Stimulated activated CD4-positive, alpha-beta T cell treated with anti-CD3 and anti-CD28 coated beads, Interleukin-12 subunit alpha, Interleukin-12 subunit beta, amount 100 ng/mL, for 24 hours (primary cell): ENCODE measurements at places on chromosomes 5 and 9.

GRCh38 chr5:147822686-147823491 is 8.6 kb downstream of the SPINK1 start:
- no peak for DNase-seq

DNA sequence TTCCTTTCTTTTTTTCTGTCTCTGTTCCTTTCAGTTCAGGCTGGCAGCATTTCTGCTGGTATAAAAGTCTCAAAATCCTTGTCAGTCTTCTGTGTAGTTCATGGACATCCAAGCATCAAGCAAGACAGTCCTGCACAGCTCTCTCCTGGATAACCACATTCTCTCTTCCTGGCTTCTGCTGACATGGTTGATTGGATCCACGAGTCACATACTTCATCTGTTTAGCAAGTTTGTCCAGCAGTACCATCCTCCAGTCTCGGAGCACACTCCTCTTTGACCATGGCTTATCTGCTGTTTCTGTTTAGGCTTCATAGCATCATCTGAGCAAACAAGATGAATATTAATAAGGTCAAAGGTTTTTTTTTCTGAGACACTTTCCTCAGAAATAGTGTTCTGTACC is 220.8 kb downstream of the KDM4C start:
- DNase-seq: no peak

DNA sequence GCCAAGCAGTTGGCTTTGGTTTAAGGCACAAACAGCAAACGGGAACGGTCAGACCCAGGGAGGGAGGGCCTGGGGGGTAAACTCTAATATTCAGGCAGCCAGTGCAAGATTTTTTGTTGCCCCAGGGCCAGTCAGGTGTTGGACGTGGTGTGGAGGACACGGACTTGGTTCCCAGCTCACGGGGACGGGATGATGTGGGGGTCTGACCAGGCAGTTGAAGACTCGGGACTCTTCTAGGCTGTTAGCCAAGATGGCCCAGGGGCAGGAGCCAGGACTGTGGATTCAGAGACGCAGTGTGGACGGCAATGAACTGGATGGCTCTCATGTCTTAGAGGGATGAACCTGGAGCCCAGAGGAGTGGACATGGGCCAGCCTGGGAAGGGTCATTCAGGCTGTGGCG is 169.2 kb downstream of the C9orf50 start:
- no peak for DNase-seq

- DNase-seq: no peak
Measured at GRCh38 chr5:179348843-179349242, 3.6 kb upstream of the ADAMTS2 start.

DNA sequence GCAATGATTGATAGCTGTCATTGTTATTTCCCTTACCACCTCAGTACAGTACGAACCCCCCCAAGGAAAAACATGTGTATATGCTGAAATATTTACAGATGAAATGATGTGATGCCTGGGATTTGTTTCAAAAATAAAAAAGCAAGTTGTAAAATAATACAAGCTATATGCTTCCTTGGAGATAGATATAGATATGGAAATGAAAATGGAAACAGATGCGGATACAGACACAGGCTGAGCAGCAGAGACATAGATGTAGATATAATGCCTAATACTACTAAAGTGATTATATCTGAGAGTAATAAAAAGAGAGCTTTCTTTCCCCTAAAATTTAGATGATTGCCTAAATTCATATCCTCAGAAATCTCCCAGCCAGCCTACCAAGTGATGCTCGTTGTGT is 127.5 kb upstream of the TNPO1 start:
- no peak for DNase-seq

- DNase-seq: no peak
Measured at GRCh38 chr5:114056185-114056538, 305.7 kb upstream of the KCNN2 start.

DNA sequence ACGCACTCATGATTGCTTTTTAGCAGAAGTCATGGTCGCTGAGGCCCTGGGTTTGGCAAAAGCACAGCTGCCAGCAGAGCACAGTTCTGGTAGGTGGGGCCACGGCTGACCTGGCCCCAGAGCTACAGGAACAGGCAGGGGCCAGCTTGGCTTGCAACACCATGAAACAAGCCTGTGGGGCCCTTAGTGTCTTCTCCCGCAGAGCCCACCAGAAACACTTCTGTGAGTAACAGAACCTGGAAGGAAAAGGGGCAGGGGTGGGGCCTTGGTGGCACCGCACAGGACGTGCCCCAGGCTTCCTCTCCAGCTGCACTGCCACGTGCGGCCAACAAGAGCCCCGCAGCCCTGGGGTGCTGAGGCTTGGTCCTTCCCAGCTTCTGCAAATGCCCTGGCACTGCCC is 4.8 kb downstream of the ASB6 start:
- DNase-seq: no peak
